ENCODE measurements at places on chromosomes 4 and X. TPM values are rescaled to one million over a fixed set of nuclear protein-coding genes. Genes with fewer than 3 reads are reported as not detected.

Gene ASB5
- 0.37 TPM for total RNA-seq

Gene NSDHL
- 24.5 TPM for total RNA-seq

Gene TCEAL9
- 116 TPM for total RNA-seq

Gene MSANTD1
- total RNA-seq: 1.3 TPM

Gene PAGE2B
- not detected for total RNA-seq

Gene PAGE5
- 37.9 TPM for total RNA-seq

Gene ZNF275
- total RNA-seq: 6.3 TPM

Gene VGLL1
- not detected for total RNA-seq

Gene RPA4
- total RNA-seq: not detected

Gene NWD2
- not detected for total RNA-seq
